NCI-H524 treated with DMSO at 0.1 percent for 48 hours (cell line): ENCODE measurements at places on chromosomes 11 and 22.

DNA sequence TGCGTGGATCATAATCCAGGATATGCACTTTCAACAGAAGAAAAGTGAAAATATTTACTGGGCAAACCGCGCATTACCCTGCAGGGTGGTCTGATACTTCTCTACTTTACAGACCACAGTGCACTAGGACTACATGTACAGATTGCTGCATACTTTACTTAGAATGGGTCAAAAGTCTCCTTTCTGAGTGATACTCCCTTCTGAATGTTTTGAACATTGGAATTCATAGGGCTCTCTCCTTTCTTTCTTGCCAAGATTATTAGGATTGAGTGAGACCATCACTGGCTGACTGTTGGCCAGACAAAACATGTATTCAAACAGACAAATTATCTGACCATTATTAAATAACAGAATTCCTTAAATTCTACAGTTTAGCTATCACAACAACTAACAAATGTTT lies 6.6 kb upstream of the FIBIN start:
- DNase-seq: no peak

DNA sequence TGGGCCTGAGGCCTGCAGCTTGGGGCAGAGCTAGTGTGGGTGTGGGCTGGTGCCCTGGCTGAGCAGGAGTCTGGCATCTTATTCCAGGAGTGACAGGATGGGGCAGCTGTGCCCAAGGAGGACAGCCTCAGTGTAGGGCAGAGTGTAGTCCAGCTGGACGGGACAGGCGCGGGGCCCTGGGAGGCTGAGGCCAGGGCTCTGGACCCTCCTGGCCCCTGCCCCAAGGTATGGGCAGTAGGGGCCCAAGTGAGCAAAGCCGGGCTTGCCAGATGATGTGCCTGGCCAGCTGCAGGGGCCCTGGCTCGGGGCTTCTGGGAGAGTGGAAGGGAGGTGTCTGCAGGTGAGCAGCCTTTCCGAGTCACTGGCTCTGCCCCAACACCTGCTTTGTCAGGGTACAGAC lies 1190.9 kb downstream of the BRD1 start:
- DNase-seq: no peak

DNA sequence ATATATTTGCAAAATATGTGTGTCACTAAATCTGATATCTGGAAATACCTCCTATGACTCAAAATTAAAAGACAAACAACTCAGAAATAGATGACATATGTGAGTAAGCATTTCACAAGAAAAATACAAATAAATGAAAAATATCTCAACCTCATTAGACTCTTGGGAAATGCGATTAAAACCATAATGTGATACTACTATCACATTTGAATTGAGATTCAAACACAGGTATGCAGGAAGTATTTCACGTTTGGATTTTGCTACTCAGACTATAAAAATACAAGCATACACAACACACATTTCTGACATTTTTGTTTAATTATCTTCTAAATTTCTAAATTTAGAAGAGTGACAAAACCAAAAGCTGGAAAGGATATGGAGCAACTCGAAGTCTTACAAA lies 811.9 kb upstream of the LRRC4C start:
- DNase-seq: no peak

DNA sequence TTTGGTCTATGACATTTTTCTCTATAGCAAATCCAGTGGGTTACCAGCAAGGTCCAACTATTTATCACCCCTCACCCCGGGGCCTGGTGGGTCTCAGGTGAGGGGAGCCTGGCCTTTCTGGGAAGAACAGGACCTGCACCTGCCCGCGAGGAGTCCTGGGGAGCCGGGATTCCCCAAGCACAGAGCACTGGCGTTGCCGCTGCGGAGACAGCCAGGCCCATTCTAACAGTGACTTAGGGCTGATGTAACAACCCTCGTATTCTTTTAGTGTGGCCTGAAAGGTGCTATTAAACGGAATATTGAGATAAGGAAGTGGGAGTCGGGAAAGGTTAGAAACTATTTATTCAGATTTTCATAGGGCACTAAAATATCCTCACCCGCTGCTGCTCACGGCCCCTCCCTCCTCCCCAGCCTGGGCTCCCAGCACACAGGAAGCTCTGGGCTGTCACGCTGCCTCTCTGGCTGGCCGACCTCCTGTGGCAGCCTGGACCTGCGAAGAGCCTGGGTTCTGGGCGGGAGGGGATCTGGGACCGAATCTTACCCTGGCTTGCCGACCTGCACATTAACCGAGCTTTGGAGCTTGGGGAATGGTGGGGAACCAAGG lies 141.2 kb downstream of the MIAT start:
- no peak for DNase-seq

- no peak for DNase-seq
Observed at GRCh38 chr11:39268176-39268690, 2191.2 kb downstream of the LRRC4C start.

GRCh38 chr11:816433-816779 lies 2.3 kb upstream of the PNPLA2 start:
- DNase-seq: no peak

- no peak for DNase-seq
Observed at GRCh38 chr22:49883294-49883640, 29.6 kb downstream of the ZBED4 start.
